ENCODE measurements at places on chromosomes 6 and 20.

GRCh38 chr6:158561321-158561884 is 1.5 kb downstream of the TMEM181 start:
- no peak for DNase-seq

GRCh38 chr6:117482240-117483003 is at the start of gene DCBLD1:
TSS of gene DCBLD1 (plus strand) at chr6:117482674. CDS start at chr6:117482782, 108 bp downstream.
- peak; percentile 87 for DNase-seq

DNA sequence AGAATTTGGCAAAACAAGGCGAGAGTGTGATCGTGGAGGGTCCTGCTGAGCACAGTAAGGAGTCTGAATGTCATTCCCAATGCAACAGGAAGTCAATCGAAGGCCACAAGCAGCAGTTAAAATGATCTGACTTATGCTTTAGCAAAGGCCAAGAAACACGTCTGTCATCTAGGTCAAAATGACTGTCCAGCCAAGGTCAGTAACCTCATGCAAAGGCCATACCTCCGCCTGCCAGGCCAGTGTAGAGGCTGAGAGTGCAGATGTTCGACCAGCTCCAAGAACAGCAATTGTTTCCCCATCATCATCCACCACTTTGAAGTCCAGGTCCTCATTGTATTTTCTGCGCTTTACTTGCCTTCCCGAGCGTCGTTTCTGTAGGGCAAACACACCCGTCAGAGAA is 105.6 kb downstream of the CHD6 start:
- no peak for DNase-seq

DNA sequence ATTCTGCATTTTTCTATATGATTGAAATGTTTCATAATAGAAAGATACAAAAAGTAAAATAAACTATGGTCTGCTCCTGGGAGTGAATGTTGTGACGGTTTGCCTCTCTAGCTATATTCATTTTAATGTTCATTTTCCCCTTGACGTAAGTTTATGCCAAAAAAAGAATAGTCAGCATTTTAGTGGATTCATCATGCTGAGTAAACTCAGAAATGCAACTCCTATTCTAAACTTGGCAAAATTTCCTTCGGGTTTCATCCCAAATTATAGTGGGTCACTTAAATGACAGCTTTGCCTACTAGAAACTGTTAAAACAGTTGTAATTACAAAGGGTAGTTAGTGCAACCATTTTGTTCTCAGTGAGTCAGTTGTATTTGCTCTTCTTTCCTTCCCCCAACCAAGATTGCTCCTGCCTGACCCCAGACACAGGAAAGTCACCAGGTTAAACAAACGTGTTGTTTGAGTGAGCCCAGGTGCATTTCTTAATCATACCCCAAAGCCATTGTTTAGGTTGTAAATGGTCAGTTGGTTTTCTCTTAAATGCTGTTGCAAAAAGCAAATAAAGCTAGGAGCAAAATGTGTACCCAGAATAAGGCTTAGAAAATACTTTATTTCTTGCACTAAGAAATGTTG is 482.3 kb upstream of the SOX4 start:
- no peak for DNase-seq

GRCh38 chr20:42295592-42295991 is 677.4 kb upstream of the CHD6 start:
- DNase-seq = no peak

GRCh38 chr20:19453862-19454261 is 241.4 kb downstream of the SLC24A3 start:
- DNase-seq = no peak

DNA sequence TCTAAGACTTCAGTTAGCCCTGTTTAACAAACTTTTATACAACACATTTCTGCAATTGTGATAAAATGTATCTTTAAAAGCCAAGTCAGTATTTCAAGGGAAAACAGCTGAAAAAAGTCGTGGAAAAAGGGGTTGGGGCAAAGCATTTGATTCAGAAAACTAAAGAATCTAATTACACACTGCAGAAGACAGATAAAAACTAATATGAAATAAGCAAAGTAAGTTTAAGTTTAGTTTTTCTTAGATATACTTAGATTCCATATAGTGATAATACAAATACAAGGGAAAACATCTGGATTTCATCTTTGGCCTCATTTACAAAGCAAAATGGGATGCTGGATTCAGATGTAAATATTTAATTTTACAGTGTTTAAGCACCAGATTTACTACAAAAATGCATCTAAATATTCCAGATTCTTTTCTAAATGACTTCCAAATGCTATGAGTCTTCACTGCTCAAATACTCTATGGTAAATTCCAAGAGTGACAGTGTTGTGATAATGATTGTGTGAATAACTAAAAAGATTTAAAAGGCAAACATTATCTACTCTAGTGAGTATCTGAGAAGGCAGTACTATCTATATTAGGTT is 1.5 kb upstream of the ADNP start:
- no peak for DNase-seq

- no peak for DNase-seq
Measured at GRCh38 chr6:169838346-169839028, 87.1 kb downstream of the ERMARD start.

DNA sequence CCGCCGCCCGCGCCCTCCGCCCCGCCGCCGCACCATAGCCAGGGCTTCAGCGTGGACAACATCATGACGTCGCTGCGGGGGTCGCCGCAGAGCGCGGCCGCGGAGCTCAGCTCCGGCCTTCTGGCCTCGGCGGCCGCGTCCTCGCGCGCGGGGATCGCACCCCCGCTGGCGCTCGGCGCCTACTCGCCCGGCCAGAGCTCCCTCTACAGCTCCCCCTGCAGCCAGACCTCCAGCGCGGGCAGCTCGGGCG is 1.5 kb downstream of the FOXC1 start:
- DNase-seq = no peak

DNA sequence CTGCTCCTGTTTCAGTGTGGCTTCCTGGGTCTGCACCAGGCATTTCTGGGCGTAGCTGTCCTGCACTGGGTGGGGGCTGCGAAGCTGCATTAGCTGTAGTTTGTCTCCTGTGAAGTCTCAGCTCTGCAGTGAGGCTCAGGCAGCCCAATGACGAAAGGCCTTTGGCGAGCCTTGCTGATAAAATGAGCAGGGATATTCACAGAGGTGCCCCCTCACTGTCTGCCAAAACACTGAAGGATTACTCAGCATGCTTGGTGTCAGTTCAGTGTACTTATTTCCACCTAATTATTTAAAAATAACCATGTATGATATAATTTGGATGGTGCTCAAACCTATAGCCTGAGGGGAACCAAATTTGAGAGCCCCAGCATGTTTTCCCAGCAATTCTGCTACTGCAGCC is 73.5 kb downstream of the ECT2L start:
- no peak for DNase-seq

- DNase-seq = no peak
Measured at GRCh38 chr6:163716690-163717089, 302.2 kb downstream of the QKI start.

- DNase-seq = no peak
Measured at GRCh38 chr6:140623498-140623897, 1249.0 kb upstream of the CITED2 start.

DNA sequence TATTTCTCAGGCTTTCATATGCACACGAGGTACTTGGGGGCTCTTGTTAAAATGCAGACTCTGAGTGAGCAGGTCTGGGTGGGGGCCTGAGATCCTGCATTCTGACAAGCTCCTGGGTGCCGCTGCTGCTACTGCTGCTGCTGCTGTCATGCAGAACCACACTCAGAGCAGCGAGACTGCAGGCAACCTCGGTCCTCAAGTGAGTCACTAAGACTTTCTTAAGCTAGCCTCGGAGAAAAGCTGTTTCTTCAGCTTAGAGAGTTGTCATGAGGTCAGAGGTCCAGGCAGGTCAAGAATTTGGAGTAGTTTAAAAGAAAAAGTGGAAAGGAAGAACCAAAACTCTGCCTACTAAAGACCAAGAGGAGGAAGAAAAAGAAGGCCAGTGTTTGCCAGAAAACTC is 92.9 kb downstream of the SPTLC3 start:
- DNase-seq = no peak

DNA sequence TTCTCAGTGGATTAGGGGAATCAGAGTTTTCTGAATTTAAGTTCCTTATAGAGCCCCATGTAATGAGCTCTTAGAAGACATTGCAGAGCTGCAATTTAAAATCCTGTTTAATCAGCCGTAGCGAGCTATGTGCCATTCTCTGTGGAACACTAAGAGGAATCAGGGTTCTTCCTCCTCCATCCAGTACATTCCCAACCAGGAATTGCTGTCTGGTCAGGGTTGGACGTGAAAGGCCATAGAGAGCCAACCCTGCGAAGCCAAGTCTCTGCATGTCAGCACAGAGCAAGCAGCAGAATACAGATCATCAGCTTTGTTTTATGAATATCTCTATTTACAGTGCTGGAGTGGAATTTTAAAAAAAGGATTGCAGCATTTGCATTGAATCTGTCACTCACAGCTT is 366.0 kb downstream of the LAMA2 start:
- no peak for DNase-seq

DNA sequence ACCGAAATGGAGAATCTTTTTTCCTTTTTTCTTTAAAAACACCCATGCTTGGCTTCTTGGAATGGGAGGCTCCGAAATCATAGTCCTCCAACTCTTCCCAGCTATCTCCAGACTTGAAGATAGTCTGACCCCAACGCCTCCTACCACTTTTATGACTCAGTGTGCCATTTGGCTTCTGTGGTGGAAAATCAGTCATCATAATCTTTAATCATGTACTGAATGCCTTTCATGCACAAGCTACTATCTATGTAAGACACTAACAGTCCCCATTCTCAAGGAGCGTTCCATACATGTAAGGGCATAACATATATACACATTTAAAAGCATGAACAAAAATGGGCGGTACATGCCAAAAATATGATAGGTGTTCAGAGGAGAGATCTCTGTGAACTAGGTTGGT is 44.1 kb downstream of the TMEM14B start:
- no peak for DNase-seq

GRCh38 chr6:5398530-5398929 is 137.2 kb downstream of the FARS2 start:
- DNase-seq = peak; percentile 29

DNA sequence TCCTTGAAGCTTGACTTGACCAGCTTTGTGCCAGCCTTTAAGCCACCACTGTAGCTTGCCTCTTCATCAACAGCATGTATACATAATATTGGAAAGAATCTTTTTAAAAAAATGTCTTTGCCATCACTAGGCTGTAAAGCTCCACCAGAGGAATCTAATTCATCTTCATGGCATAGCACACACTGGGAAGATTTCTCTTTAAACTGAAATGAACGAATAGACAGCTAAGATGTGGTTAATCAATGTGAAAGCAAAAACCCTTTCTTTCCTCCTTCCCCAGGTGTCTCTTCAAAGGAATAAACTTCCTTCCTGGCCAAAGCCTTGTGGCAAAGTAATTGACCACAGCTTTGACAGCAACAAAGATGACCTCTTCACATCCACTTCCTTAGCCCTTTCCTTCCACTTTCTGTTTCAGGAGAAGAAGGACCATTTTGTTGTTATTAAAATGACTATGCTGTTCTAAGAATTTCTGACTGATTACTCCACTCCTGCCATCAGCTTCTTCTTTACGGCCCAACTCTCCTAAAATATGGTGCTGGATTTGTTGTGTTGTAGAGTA is 428.7 kb upstream of the SOX4 start:
- DNase-seq = peak; percentile 28

GRCh38 chr20:22830138-22830537 is 205.0 kb upstream of the SSTR4 start:
- DNase-seq = no peak

DNA sequence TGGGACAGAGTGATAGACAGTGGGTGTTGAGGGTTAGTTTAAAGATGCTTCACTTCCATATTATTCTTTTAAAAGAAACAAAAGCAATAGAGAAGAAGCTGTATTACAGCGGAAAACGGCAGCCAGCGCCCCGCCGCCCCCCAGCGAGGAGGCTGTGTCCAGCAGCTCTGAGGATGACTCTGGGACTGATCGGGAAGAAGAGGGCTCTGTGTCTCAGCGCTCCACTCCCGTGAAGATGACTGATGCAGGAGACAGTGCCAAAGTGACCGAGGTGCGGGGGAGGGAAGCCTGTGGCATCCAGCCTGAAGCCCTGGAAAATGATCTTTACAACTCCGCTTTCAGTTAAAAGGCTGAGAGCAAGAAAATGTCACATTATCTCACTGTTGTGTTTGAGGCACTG is 100.2 kb downstream of the FIG4 start:
- no peak for DNase-seq
